Right lung (tissue), 10 donors: ENCODE measurements at places on chromosomes 4 and X.

GRCh38 chrX:46130247-46130646 is 415.0 kb downstream of the ZNF674 start:
- no peak for DNase-seq

GRCh38 chr4:37953620-37954293 is 6.4 kb upstream of the PTTG2 start:
- DNase-seq: no peak

DNA sequence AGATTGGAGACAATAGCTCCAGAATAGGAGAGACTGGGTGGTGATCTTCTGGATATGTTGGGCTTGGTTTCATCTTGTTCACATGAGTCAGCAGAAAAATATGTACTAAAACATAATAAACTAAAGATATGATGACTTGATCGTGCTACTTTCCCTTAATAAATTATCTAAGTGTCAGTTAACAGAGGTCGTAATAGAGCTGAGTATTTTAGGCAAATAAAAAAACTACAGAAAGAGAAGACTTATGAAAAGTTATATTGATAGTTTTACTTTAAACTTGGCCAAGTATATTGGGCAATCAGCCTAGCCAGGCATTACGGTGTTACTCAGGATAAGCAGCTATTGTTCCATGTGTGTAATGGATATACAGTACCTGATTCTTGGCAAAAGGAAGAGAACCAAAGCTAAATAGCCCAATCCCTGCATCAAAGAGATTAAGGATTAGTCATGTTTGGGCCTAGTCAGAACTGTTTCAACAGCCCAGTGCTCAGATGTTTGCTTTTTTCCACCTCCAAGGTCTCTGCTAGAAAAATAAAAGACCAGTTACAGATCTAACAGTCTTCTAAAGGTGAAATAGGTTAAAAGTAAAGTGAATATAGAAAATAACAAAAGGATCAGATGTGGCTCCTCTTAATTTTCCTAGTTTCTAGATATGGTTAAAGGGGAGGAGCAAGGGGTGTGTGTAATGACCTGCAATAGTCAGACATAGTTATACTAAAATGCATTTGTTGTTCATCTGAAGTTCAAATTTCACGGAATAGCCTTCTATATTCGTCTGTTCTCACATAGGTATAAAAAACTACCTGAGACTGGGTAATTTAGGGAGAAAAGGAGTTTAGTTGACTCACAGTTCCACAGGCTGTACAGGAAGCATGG is 262.6 kb downstream of the ADGRL3 start:
- no peak for DNase-seq

GRCh38 chr4:15020502-15021286 is 18.4 kb downstream of the CPEB2 start:
- DNase-seq: no peak

DNA sequence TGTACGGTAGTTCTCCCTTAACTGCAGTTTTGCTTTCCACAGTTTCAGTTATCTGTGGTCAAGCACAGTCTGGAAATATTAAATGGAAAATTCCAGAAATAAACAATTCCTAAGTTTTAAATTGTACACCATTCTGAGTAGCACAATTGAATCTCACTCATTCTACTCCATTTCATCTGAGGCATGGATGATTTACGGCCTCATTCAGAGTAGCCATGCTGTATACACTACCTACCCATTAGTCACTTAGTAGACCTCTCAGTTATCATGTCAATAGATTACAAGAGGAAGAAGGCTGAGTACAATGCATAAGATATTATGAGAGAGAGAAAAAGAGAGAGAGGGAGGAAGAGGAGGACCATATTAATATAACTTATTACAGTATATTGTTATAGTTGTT is 77.5 kb downstream of the ENOX2 start:
- no peak for DNase-seq
